ENCODE measurements at places on chromosomes 3 and 15.

DNA sequence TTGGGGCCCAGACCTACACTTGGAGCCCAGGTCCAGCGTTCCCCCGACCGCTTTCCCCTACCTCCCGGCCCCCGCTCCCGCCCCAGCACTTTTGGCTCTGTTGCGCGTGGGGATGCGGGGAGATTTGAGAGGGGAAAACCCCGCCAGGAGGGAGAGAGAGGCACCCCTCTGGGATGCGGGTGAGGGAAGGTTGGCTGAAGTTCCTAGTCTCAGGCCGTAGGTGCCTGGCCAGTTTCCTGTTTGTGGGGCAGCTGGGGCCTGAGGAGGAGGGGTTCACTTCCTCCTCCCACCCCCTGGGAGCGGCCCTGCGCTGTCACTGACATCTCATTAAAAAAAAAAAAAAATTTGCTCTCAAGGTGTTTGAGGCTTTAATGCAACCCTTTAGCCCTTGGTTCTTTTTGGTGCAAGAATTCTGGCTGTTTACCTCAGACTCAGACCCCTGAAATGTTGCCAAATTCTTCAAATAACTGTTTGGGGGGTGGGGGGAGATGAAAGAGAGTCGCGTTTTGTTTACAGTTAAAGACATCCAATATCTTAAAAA lies 2.6 kb downstream of the FAM43A start:
- DNase-seq: peak; percentile 56

- no peak for DNase-seq
Measured at GRCh38 chr15:62927196-62927595, 115.4 kb upstream of the TPM1 start.

DNA sequence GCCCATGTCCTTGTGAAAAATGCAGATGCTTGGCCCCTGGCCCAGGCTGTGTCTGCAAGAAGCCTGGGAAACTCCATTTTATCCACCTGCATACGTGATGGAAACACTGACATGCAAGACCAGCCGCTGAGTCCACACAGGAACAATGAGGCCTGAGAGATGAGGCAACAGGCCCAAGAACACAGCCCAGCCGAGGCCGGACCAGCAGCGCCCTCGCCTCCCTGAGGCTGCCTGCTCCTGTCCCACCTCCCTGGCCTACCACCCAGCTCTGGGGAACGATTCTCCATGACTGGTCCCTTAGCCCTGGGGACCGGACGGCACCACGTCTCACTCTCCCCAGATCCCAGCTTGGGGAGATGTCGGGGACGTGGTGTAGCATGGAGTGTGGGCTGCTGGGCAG lies 47.5 kb downstream of the HMCES start:
- no peak for DNase-seq

DNA sequence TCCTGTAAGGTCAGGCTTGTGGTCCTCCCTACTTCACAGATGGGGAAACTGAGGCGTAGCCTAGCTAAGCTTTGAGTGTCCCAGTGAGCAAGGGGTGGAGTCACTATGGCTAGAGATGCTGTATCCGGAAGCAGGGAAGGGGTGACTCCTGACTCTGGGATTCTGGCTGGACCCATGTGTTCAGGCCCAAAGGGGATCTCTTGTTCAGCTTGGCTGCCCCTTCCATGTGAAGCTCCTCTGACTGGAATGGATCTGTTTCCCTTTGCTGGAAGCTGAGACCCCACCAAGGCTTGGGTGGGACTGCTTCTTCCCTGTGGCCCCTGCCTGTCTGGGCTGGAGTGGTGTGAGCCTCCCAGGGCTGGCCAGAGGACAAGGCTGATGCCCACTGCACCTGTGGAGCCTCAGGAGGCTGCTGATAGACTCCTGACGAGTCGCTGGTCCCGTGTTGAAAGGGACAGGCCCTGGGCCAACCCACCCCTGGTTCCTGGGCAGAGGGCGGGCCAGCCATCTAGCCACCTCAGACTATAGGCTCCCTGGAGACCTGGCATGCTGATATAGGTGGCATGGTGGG lies 1.0 kb downstream of the MAPKAPK3 start:
- peak; percentile 73 for DNase-seq

- DNase-seq: no peak
Measured at GRCh38 chr3:31448035-31448881, 84.5 kb upstream of the STT3B start.

DNA sequence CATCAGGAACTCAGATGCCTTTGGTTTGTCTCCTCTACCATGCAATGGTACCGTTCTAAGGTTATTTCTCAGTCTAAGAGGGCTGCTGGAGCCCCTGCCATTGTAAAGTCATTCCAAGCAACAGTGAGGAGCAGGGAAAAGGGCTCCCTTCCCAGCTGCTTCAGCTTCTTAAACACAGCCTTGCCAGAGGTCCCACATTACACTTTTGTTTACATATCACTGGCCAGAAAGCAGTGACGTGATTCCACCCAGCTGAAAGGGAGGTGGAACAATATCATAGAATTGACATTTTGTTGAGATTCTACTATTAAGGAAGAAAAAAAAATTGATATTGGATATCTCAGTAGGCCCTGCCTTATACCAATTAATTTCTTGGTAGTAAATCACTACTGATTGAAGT lies 194.6 kb downstream of the SUCLG2 start:
- DNase-seq: no peak

- no peak for DNase-seq
Measured at GRCh38 chr3:137792626-137793271, 28.6 kb downstream of the SOX14 start.

- DNase-seq: peak; percentile 87
Measured at GRCh38 chr15:31372635-31373091, 46.0 kb downstream of the KLF13 start.
